T-helper 9 cell (primary cell): ENCODE measurements at places on chromosomes 3 and 15.

- no peak for DNase-seq
These were observed 47.3 kb downstream of the AQP9 start for GRCh38 chr15:58185439-58185838.

GRCh38 chr15:99180086-99180963, 69.1 kb downstream of the TTC23 start:
- no peak for DNase-seq

GRCh38 chr15:64066451-64066850, 20.2 kb upstream of the DAPK2 start:
- no peak for DNase-seq

GRCh38 chr15:81754078-81754477, 291.7 kb downstream of the MEX3B start:
- DNase-seq = no peak

- DNase-seq = no peak
These were observed 2.4 kb downstream of the ROBO2 start for GRCh38 chr3:77042343-77042742.

- DNase-seq = no peak
These were observed 529.0 kb upstream of the NECTIN3 start for GRCh38 chr3:110542552-110543150.

DNA sequence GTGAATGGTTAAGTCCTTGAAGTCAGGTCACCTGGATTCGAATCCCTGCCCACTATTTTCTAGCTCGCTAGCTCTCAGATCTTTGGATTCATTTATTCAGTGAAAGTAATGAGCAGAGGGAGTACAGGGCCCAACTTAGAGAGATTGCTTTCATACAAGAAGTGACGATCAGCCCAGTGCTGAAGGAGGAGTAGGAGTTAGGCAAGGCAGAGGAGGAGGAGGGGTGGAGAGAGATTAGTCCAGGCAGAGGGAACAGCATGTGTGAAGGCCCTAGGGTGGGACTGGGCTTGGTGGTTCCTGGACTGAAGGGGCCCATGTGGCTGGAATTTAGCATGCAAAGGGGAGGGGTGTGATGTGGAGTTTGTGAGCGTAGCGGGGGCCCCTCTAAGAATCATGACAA, 3.8 kb upstream of the CHRNA5 start:
- no peak for DNase-seq

DNA sequence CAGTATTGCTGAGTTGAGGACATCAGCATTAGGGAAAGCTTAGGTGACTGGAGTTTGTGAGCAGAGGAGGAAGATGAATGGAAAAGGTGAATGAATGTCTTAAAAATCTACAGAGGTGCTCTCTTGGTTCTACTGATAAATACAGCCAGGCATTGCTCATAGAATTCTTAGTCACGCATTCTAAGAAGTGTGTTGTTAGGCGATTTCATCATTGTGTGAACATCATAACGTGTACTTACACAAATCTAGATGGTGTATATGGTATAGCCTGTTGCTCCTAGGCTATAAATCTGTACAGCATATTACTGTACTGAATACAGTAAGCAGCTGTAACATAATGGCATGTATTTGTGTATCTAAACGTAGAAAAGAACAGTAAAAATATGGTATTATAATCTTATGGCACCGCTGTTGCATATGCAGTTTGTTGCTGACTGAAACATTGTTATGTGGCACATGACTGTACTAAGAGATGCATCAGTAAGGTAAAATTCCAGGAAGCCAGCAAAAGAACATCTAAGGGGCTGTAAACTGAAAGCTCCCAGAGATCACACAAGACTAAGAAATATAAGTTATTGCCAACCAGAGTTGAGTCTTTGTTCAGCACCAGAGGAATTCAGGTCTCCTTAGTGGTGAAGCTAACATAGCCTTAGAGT, 42.9 kb upstream of the ASB14 start:
- no peak for DNase-seq

- no peak for DNase-seq
These were observed at the start of gene RYR3 for GRCh38 chr15:33310481-33311311. TSS of gene RYR3 (plus strand) at chr15:33310967. CDS start at chr15:33311046, 79 bp downstream.

DNA sequence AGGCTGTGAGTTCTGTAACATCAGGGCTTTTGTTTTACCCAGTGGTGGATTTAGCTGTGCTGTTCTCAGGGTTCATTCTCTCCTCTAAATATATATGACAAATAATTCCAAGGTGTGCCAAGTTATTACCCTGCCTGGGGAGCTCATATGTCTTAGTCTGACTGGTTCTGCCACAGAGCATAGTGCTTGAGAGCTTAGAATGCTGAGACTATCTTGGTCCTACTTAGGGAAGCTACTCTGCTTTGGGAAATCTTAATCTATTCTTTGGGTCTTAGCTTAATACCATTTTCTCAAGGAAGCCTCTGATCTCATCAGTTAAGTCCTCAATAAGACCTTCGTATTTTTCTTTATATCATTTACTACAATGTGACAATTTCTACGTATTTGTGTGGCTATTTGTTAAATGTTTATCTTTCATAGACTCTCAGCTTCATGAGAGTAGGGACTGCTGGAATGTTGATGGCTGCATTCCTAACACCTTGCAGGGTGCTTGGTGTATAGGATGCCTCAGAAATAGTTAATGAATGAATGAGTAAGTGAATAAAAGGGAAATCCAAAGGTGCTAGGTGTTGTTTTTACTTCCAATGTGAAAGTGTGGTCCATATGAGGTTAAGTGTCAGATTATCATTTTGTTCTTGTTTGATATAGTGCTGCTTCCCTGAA, 1.8 kb downstream of the OTOL1 start:
- DNase-seq = no peak

DNA sequence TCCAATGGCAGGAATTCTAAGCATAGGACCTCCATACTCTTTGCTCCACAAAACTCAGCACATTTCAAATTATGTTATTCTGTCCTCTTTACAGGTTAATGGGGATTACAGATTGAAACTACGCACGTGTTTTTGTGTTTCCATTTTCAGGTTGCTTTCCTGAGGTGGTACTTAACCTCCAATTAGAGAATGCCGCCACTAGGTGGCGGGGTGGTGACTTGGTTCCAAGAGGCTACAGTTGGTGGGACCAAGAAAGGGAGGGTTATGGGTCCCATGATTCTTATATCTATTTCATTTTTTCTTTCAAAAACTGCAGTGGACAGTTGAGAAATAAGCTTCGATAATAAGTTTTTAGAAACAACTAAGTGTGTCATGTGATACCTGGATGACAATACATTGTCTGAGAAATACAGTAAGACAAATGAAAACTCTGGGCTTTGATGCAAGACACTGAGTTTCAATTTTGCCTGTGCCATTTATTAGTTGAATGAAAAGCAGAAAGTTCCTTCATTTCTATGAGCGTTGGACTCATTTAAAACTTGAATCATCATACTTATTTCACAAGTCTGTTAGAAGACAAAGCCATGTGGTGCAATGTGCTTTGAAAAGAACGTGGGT, 539.0 kb downstream of the FGF12 start:
- DNase-seq = peak; percentile 1

DNA sequence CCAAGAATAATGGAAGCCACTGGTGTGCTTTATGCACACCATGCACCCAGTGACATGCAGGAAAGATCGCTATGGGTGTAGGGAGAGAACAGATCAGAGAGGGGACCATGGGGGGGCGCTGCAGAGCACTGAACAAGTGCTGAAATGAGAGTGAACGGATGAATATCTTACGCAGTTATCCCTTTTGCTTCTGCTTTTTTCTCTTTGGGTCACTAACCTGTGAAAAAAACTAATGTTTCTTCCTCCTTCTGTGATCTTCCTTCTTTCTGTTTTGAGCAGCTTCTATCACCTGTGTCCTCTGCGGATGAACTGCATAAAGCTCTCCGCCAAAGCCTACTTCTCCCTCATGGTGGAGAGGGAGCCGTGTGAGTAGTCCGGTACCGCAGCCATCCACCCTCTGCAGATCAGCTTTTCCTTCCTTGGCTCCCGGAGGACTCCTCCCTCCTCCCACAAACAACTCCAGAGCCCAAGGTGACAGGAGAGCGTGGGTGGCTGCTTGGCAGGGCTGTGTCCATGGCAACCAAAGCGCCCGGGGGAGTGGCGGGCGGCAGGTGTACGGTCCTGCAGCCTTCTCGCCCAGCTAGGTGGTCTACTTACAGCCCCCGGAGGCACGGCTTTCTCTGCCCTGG, 106.2 kb downstream of the DGKG start:
- no peak for DNase-seq

DNA sequence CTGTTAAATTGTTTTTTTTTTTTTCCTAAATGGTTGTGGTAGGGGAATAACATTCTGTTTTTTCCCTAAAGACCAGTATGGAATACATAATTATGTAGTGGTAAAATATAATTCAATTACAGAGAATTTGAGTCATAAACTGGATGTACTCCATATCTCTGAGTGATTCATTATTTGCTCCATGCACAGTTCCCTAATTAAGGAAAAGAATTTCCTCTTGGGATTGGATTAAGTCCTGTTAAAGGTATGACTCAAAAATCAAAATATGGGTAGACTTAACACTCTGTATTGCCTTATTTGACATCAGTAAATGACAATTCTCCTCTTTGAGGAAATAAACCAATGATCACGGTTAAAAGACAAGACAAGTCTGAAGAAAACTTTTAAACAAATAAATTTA, 78.0 kb upstream of the KCNH8 start:
- no peak for DNase-seq

GRCh38 chr3:53821631-53822121, 24.5 kb downstream of the CHDH start:
- DNase-seq = no peak

DNA sequence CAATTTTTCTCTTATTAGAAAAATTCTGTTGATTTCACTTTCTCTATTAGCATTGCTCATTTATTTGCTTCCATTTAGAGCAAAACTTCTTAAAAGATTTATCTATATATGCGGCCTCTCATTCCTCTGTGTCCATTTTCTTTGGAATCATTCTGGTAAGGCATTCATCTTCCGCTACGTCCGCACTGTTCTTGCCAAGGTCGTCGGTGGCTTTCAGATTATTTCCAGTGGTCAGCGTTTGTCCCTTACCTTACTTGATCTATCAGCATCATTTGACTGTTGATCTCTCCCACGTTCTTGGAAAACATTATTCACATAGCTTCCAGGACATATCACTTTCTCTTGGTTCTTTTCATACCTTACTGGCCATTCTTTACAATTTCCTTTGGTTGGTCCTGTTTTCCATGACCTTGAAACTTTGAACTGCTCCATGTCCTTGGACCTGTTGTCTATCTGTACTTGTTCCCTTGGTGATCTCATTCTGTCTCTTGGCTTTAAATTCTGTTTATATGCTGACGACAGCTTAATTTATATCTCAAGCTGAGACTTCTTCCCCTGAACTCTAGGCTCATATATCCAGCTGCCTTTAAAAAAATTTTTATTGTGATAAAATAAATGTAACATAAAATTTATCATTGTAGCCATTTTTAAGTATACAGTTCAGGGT, 54.5 kb downstream of the SLMAP start:
- no peak for DNase-seq

DNA sequence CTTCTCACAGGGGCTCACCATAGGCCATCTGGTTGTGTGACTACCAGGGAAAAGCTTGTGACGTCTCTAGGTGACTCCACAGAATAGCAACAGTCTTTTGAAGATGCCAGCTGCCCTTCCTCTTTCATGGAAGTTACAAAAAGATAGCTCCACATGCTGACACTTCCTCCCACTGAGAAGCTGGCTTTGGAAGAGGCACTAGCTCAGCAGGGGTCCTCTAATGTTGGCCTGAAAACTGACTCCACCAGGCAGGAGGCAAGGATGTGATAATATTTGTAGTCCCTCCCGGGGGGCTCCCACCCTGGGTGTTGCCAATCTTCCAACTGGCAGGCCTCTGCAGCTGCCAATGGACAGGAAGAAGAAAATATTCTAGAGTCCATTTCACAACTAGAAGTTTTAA, 343.5 kb downstream of the NEK10 start:
- DNase-seq = no peak

GRCh38 chr3:21654662-21655061, 96.3 kb downstream of the ZNF385D start:
- DNase-seq = no peak

GRCh38 chr3:194573680-194574437, 59.4 kb downstream of the TMEM44 start:
- DNase-seq = no peak

GRCh38 chr15:31013863-31014607, 22.6 kb upstream of the MTMR10 start:
- DNase-seq = no peak

DNA sequence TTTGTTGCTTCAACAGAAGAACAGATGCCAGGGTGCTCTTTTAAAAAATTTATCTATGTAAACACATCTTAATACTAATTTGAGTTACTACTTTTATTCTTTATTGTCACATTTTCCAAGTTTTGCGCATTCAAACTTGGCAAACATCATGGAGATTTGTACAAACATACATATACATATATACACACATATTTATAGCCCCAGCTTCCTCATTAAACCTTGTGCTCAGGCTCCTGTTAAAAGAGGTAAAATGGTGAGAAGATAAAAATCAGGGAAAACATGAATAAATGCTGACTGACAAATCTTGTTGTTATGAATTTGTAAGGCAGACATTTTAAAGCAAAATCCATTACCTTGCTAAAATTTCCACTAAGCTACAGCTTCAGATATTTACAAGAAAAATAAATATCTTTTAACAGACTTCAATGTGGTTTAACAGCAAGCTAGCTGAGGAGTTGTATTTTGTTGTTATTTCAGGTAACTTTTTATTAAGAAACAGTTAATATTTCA, 27.1 kb downstream of the CDV3 start:
- no peak for DNase-seq

- no peak for DNase-seq
These were observed 88.0 kb upstream of the ALCAM start for GRCh38 chr3:105278688-105279087.

DNA sequence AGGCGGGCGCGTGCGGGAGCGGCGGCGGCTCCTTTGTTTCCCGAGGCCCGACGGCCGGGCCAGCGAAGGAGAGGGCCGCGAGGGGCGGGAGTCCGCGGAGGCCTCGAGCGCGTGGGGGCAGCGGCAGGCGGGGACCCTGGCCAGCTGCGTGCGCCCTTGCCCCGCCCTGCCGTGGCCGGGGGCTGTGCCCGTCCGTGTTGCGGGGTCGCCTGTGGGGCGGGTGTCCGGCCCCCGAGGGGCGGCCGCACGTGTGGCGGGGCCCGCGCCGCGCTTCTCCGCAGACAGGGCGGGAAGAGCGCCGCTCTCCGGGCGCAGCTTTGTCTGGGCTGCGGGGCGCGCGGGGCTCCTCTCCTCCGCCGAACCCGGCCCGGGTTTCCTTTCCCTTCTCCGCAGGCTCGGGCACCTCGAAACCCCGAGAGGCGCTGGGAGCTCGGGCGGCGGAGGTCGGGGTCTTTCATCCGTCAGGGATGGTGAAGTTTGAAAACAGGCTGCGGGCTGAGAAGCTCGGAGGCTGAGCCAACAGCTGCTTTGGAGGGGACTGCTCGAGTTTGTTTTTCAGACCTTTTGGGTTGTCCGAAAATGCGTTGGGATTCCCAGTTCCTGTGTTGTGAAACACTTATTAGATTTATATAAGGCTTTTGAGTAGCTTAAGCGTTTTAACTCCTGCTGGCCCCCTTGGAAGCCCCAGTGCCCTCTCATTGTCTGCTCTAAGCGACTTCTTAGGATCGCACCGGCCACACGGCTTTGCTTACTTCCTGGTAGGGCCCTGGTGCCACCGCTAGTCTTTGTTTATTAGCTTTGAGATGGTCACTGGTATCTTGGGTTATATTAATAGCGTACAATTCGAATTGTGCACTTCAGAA, 817 bp downstream of the USP3 start:
- DNase-seq = peak; percentile 32
